Kidney (tissue), 22 donors: ENCODE measurements at places on chromosomes 13 and 19. TPM values are rescaled to one million over a fixed set of nuclear protein-coding genes. Genes with fewer than 3 reads are reported as not detected.

DNA sequence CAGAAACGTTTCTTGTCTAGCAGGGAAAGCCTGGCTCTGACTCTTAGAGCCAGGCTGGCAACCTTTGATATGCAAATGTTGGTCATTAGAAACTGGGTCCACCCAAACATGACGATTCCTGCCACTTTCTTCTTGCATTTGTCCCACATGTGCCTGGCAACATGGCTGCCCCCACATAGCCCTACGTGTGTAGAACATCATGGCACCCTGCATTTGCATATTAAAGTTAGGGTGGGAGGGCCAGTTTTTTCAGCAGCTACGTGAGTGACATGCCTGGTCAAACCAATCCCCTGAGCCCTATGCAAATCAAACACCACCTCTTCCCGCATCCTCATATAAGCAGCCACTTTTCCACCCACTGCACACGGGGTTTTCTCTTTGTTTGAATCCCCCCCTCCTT, 95.0 kb downstream of the LIG4 start:
- no peak for DNase-seq

GRCh38 chr19:14544977-14545715, 15.8 kb downstream of the TECR start:
- DNase-seq = peak; percentile 85

DNA sequence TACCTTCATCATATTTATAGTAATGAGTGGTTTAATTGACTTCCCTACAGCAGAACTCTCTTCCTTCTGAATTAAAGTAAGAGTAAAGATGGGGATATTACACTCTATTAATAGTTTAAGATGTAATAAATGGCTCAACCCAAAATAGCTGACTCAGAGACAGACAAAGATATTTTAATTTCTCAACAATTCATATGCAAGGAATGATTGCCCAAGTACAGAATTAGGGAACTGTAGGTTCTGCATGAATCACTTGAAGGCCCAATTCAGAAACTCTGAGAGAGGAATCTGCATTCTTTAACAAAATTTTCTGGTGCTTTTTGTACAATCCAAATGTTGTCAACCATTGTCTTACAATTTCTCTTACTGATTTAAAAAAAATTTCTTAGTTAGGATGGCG, 42.9 kb upstream of the PCDH9 start:
- no peak for DNase-seq

- DNase-seq = no peak
Observed at GRCh38 chr19:45008552-45008951, 7.3 kb downstream of the RELB start.

DNA sequence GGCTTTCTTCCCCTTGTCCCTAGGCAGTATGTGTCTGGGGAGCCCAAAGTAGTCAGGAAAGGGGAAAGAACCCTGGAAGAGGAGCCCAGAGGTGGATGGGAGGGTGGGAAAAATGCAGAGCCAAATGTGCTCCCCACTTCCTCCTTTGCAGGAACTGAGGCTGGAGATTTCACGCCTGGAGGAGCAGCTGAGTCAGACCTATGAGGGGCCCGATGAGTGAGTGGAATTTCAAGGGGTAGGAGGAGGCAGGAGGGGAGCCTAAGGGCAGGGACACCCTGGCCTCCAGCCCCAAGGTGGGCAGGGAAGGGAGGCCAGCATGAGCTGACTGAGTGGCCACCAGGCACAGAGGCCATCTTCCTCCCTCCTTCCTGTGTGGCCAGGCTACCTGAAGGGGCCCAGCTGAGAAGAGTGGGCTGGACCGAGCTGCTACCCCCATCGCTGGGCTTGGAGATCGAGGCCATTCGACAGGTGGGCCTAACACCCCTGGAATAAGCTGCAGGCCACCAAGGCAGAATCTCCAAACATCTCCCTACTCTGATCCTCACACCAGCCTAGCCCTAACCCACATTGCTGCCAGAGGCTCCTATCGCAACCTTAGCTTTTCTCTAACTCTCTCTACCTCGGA, 14.3 kb downstream of the PTH2 start:
- DNase-seq = no peak

ELSPBP1 gene
- not detected for total RNA-seq

FUT2 gene
- 5.8 TPM for total RNA-seq
